ENCODE measurements at places on chromosomes 2 and 18.

DNA sequence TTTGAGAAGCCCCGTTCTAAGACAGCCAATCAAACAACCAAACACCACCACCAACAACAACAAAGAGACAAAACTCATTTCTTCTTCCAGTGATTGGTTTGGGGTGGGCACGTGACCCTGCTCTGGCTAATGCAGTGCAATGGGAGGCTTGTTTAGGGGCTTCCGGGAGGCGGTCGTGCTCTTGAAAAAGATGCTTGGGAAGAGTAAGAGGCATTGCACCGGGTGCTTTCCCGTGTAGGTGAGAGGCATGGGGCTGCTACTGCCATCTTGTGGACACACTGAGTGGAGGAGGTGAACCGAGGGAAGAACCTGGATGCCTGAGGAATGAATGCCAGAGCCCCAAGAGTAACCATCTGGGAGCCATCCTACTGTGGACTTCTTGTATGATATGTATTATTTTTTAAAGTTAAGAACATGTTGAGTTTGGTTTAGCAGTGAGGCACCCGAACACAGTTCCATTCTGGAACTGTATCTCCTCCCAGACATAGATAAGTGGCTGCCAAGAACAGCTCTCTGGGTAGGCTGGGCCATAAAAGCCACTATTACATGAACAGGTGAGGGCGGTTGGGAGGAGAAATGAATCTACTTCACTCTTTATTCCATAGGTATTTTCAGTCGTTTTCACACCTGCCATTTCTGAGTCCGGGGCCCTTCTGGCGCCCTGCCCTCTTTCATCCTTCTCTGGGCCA, 19.1 kb upstream of the ARHGAP25 start:
- DNase-seq: peak; percentile 32

DNA sequence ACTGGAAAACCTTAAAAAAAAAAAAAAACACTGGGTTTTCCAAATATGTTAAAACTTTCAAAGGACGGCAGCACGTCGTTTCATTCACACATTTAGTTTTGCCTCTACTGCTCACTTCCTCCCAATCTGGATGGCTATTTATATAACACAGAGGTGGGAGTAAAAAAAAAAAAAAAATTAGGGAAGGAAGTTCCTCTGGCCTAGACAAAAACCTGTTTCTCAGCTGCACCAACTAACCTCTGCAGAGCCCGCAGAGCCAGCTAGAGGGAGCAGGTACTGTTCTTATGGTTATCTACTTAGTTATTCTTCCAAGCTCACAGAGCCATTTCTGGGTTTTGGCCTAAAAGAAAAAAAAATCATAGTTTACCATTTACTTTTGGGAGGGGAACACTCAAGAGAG, 28.1 kb downstream of the SLC1A4 start:
- no peak for DNase-seq

GRCh38 chr2:50712569-50712968, 319.4 kb downstream of the NRXN1 start:
- DNase-seq: no peak

- no peak for DNase-seq
These were observed 9.0 kb upstream of the FABP1 start for GRCh38 chr2:88136817-88137216.
